ENCODE measurements at places on chromosomes 4 and X.
A peak's percentile ranks its signal among the peaks of the same experiment; 100 is the strongest.

DNA sequence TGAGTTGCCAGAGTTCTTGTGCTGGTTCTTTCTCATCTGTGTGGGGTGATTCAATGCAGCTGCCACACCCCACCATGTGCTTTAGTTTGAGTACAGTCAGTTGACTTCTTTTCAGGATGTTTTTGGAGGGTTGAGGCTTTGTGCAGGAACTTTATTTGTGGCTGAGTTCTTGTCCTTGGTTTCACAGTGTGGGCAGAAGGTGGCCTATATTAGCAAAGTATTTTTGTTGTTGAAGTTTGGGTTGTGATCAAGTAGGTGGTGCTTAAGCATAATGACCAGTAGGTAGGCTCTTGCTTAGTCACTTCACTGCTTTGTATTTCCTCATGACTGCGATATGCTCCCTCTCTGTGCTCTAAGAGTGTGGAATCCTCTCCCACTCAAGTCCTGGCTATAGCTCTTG, 80.3 kb downstream of the ARHGAP24 start:
- DNase-seq = no peak

GRCh38 chrX:40573763-40574162, 7.0 kb upstream of the ATP6AP2 start:
- DNase-seq = peak; percentile 24

DNA sequence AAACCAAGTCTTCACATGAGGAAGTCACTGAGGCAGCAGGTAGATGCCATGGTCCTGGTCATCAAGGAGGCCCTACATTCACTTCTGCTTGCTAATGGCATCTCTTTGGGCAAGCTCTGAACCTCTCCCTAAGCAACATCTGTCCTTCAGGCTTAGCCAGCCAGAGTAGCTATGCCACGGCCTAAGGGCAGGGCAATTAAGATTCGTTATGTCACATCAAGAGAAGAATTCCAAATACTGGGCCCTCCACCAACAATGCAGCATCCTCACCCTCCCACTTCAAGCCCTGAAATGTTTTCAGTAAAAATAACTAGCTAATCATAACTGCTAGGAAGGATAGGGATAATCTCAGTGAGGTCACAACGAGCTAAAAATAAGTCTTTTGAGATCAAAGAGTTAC, 120.7 kb upstream of the HCCS start:
- no peak for DNase-seq

DNA sequence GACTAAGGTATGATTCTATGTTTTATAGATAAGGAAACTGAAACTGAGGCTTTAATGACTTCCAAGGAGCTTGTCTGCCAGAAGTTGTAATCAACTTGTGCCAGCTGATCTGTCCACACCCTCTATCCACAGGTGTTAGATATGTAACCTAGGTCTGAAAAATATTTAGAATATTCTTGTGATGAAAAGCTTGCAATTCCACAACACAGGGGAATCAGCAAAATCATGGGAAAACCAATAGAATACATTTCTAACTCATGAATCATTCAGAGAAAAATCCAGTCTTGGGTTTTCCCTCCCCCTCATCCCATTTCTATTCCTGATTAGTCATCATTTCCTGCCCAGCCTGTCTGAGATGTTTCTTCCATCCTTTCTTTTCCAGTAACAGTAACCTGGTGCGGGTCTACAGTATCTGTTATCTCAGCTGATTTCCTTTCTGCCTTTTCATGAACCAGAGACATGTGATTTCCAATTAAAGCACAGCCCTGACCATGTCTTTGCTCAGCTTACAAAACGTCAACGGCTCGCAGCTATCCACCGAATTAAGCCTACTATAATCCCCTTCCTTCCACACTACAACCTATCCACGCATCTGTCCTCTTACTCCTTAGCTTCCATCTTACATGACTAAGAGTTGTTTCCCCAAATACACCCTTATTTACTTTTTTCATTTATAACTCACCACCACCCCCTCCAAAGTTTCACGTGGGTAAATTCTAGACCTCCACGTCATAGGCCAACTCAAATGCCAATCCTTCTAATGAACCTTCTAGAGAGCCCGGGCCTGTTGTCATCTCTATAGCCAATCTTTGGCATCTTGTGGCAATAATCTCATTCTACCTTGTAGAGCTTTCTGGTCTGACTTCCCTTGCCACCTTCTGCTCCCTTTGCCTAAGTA, 961 bp upstream of the NOCT start:
- peak; percentile 6 for DNase-seq

- DNase-seq = no peak
These were observed 70.2 kb upstream of the PRPS2 start for GRCh38 chrX:12721042-12721441.

DNA sequence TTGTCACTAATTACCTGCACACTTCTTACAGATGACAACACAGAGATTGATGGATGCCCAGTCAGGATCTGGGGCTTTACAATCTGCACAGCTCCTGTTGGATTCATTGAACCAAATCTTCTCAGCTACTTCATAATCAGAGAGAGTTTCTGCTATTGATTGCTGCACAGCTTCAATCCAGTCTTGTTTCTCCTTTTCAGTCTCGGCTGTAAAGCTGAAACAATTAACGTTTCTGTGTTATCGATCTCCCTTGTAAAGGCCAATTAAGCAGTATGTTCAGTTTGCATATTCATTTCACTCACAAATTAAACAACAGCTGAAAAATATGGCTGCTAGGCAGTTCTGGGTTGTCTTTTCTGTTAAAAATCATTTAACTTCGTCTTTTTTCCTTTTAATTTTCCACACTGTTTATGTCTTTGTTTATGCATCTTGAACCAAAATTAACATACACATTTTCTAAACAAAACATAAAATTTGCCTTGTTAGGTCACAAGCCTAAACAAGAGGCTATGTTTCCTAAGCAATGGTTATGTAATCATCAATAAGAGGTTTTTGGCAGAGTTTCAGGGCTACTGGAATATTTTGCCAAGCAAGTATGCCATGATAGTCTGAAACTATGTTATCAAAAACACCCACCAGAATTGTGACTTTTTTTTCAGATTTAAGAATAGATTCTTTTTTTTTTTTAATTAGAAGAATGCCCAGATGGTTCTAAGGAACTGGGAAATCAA, 79.2 kb downstream of the ARAP2 start:
- no peak for DNase-seq
